ENCODE measurements at places on chromosomes 11 and 22.
A peak's percentile ranks its signal among the peaks of the same experiment; 100 is the strongest.

DNA sequence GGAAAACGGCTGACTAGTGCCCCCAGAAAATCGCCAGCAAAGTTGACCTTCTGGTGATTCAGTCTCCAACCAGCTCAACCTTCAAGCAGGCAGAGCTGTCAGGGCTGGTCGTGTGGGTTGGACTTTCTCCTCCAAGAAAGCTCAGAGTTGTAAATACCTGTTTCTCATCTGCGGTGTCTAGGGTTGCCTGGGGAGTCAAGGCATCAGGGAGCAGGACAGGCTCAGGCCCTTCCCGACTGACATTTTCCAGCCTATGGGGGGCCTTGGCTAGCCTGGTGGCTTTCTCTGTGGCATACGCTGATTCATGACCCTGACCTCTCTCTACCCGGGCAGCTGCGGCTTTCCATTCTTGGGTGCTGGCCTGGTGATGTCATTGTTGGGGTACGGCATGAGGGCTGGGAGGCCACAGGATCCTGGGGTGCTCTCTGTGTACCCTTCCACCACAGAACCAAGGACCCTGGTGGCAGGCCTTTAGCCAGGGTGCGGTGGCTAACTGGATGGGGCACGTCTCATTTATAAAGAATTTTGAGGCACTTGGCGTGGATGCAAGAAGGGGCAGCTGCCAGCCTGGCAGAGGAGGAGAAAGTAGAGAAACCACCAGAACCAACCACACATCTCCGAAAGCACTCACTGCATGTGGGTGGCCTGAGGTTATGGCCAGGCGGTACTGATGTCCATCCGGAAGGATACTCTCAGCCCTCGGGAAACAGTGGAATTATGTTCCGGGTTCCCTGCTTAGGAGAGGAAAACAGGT lies 64.9 kb downstream of the BCR start:
- DNase-seq: no peak

- DNase-seq: no peak
Measured at GRCh38 chr11:94586546-94586945, 19.4 kb downstream of the PIWIL4 start.

- DNase-seq: no peak
Measured at GRCh38 chr11:3106736-3107524, 49.7 kb upstream of the CARS1 start.

DNA sequence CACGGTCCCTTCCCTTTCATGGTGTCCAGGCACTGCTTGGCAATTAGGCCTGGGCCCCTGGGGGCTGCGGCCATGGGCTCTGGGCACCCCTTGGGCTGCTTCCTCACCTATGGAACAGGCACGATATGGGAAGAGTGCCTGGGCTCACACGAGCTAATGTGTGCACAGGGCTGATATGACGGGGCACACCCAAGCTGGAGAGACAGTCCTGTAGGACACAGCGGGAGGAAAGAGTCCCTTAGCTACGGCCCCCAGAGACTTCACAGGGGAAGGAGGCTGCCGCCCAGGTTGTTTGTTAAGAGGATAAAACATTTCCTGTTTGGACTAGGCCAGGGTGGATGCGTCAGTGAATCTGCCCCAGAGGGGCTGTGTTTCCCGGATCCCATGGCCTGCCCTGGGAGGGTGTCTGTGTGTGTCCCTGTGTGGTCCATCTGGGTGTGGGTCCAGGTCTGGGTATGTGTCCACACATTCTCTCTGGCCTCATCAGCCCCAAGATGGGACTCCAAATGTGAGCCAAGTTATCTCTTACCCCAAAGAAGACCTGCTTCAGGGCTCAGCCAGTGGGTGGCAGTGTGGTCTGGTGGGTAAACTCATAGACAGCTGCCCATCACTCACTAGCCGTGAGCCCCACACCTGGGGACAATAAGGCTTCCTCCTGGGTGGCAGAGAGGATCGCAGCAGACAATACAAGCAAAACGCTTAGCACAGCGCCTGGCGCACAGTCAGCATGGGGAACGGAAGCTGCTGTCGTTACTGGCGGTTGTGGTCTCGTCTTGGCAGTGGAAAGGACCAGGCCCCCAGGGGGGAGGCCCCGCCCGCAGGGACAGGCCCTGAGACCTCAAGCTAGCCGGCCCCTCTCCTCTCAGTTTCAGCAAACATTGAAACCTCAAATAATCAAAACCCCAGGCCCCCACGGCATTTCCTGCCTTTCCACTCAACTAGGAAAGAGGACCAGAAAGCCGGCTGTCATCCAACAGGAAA lies 3.2 kb upstream of the EMID1 start:
- peak; percentile 23 for DNase-seq

- DNase-seq: no peak
Measured at GRCh38 chr22:17910561-17911311, 113.6 kb downstream of the MICAL3 start.

DNA sequence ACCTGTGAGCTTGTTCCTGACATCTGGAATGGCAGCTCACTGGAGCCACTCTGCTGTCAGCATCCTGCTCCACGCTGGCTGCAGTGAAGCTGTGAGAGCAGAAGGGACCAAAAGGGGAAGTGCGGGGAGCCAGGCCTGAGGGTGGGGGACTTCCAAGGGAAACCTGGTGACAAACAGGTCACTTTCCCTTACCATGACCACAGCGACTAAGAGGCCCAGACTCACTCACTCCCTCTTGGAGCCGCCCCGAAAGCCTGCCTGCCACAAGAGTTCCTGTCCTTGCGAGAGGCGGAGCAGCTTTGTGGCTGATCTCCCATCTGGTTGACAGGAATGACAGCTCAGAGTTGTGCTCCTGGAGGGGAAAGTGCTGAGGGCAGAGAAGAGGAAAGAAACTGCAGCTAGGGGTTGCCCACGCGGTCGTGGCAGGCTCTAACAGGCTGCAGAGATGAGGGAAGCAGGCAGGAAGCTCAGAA lies 183.8 kb upstream of the NTM start:
- no peak for DNase-seq

Measured in CD4-positive, alpha-beta memory T cell (primary cell).